ENCODE measurements at places on chromosomes 1 and 21.

DNA sequence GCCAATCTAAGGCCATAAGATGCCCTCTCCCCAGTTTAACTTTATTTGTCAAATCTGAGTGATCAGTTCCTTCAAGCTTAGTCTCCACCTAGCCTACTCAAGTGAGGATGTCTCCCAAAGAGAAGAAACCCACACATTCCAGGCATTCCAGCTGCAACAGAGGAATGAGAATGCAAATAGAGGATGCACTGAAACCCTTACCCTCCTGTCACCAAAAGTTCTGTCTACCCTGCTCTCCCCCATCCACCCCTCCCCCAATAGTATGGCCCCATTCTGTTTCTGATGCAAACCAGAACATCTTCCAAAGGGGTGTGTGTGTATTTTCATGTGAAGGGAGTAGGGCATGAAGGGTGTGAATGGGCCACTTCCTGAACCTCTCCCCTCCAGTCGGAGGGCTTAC lies 3.0 kb downstream of the DUSP23 start:
- no peak for DNase-seq

DNA sequence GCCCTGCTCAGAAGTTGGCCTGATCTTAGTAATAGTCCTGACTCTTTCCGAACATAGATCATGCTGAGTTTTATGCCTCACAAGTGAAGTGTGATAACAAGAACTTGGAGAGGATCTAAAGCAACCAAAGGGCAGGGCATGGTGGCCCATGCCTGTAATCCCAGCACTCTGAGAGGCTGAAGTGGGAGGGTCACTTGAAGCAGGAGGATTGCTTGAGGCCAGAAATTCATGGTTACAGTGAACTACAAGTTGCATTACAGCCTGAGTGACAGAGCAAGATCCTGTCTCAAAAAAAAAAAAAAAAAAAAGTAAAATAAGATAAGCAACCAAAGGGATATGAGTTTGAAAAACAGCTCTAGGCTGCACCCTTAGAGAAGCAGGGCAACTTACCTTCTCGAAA lies 18.5 kb upstream of the BCL9 start:
- no peak for DNase-seq

- no peak for DNase-seq
These were observed 54.4 kb upstream of the CDC42BPA start for GRCh38 chr1:227372726-227373130.

- no peak for DNase-seq
These were observed 207.7 kb downstream of the BARHL2 start for GRCh38 chr1:90509225-90510048.

DNA sequence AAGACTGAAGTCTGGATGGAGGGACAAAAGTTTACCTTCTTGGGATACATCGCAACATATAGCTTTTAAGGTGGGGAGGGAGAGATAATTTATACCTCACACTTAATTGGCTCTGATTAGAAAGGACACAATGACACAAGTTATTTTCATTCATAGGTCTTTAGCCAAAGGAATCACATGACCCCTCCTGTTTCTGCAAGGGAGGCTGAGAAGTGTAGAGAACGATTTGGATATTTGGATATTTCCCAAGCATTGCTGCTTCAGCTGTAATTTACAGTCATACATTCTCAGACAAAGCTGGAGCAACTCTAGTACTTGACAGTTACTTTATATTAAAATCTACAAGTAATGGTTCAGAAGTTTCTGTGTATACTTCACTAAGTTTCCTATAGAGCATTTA lies 24.2 kb downstream of the DAP3 start:
- DNase-seq = no peak

DNA sequence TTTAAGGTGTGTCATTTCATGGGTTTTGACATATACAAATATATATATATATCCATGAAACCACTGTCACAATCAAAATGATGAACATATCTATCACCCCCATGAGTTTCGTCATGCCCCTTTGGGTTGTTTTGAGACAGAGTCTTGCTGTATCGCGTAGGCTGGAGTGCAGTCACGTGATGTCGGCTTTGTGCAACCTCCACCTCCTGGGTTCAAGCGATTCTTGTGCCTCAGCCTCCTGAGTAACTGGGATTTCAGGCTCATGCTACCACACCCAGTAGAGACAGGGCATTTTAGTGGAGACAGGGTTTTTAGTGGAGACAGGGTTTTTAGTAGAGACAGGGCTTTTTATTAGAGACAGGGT lies 8.0 kb downstream of the HJV start:
- no peak for DNase-seq

DNA sequence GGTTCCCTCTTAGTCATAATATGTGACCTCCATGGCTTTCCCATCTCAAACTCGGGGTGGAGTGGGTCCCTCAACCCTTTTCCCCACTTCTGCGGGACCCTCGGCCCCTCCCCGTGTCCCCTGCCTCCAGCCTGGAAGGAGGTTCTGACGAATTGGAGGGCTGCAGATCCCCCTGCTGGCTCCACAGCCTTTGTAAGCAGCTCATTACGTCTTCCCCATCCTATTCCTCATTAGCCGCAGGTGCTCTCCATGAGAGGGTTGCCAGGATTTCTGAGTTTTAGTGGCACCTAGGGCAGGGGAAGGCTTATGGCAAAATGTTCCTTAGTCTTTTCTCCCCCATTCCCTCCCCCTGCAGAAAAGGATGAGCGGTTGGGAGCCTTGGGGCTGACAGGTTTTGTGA lies 8.3 kb downstream of the ACTL8 start:
- DNase-seq = no peak

DNA sequence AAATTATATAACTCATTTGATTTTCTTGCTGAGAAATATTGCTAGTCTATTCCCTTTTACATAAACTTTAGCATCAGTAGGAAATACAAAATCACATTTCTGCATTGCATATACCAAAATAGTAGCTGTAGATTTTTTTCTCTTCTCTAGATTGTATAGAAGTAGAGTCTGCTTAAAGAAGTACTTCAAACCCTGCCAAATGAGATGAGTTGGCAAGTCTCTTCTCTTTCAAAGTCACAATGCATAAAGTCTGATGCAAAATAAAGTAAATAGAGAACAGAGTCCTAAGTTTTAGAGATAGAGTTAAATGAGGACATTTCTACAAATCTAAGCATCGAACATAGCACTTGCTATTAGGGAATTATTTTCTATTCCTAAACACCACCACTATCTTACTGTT lies 6.4 kb downstream of the PLPPR4 start:
- no peak for DNase-seq

DNA sequence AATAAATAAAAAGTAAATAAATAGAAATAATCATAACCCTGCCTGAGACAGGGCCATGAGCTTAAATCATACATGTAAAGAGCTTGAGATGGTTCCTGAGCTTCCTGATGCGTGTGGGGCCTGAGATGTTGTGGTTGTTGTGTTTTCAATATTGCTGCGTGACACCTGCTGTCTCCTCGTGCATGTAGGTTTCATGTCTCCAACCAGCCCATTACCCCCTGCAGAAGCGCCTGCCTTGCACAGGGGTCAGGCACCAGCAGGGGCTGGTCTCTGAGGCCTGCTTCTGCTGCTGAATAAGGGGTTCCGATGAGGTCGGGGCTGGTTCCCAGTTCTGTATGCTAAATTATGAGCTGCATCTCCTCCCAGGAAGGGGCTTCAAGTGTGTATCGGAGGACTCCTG lies 15.9 kb downstream of the UMODL1 start:
- DNase-seq = no peak

DNA sequence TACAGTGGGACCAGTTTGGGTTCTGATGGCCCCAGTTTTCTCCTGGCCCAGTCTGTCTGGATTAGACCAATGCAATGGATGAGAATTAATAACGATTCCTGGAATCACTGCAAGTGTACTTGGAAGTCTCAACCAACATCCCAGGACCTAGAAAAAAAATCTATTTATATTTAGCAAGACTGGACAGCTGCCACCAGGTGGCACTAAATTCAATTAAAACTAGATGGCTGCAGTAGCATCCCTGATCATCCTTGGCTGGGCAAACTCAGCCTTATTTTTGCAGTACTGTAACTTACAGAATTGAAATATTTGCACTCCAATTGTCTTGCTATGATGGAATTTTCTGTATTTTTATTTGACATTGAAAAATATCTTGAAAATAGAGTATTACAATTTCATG lies 165.7 kb downstream of the NCAM2 start:
- DNase-seq = no peak

- DNase-seq = no peak
These were observed 15.9 kb downstream of the SLC27A3 start for GRCh38 chr1:153790966-153791647.

GRCh38 chr21:43189936-43190335 lies 21.1 kb downstream of the CRYAA start:
- DNase-seq = no peak

- DNase-seq = no peak
These were observed 109.1 kb upstream of the OLIG2 start for GRCh38 chr21:32916522-32917099.

DNA sequence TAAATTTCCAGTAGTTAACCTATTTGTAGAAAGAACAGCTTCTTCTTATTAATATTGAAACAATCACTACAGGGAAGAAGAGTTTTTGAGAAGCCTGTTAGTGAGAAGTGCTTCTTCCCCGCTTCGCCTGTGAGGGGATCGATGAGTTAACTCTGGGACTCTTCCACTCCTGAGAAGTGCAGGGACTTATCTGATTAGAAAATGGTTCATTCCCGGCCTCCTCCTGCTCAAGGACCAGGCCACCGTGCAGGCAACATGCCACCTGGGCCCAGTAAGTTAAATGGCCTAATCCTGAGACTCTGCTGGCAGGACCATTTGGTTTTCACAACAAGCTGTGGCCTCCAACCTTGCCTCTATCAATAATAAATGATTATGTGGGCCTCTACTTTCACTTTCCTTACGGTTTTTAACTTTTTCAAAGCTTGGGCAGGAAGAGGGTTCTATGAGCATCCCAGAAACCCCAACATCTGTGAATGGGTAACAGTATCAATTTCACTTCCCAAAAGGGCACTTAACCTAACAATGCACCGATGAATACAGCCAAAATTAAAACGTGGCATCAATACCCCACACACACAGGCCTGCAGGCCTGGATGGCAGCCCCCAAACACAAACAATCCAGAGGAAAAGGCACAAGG lies 33.1 kb downstream of the SIPA1L2 start:
- no peak for DNase-seq

- DNase-seq = no peak
These were observed 32.4 kb upstream of the PIGC start for GRCh38 chr1:172476218-172476811.

DNA sequence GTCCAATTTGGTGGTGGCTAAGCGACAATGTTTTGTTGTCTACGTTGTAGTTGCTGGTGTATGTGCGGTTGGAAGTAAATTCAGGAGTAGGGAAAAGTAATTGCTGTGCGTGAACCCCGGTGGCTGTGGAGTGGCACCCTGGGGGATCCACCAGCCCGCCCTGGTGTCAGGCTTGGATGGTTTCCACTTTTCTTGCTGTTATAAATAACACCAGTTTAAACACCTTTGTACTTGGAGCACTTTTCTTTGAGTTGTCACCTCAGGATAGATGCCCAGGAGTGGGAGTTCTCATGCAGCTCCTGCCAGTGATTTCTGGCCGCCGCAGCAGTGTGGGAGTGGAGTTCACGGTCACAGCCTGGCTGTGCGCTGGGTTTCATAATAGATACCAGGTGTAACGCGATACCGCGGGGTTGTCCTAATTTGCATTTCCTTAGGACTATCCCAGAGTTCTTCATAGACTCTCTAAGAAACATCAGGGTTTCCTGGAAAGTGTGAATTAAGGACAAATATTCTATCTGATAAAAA lies 12.8 kb upstream of the TMEM200B start:
- DNase-seq = no peak

- peak; percentile 75 for DNase-seq
These were observed 12.0 kb downstream of the PPFIA4 start for GRCh38 chr1:203038217-203038741.

- no peak for DNase-seq
These were observed 91.4 kb upstream of the ARHGEF16 start for GRCh38 chr1:3363023-3363422.

- no peak for DNase-seq
These were observed 16.5 kb downstream of the TRIT1 start for GRCh38 chr1:39866767-39867166.

DNA sequence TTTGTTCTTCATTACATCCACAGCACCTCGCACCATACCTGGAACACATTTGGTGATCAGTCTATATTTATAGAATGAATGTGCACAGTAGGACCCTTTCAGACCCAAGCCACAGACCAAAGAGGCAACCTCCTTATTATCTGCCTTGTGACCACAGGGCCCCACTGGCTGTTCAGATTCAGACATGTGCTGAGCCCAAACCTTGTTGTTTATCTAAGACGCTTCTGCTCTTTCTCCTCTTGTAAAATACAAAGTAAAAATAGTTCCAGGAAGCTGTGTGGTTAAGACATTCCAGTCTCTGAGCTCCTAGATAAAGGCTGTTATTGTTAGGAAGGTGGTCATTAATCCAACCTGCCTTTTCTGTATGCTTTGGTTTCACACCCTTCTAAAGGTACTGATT lies 3.6 kb upstream of the SCMH1 start:
- DNase-seq = no peak

GRCh38 chr1:153968972-153969371 lies 1.3 kb downstream of the CREB3L4 start:
- DNase-seq = no peak

GRCh38 chr21:45472445-45473365 lies 67.7 kb downstream of the COL18A1 start:
- DNase-seq = peak; percentile 20

GRCh38 chr1:11643782-11644181 lies 10.4 kb downstream of the FBXO2 start:
- DNase-seq = no peak

- no peak for DNase-seq
These were observed 34.8 kb upstream of the HOOK1 start for GRCh38 chr1:59779949-59780348.

GRCh38 chr21:40505681-40506080 lies 341.3 kb downstream of the DSCAM start:
- no peak for DNase-seq

GRCh38 chr1:19229229-19229628 lies 19.2 kb upstream of the UBR4 start:
- DNase-seq = no peak

DNA sequence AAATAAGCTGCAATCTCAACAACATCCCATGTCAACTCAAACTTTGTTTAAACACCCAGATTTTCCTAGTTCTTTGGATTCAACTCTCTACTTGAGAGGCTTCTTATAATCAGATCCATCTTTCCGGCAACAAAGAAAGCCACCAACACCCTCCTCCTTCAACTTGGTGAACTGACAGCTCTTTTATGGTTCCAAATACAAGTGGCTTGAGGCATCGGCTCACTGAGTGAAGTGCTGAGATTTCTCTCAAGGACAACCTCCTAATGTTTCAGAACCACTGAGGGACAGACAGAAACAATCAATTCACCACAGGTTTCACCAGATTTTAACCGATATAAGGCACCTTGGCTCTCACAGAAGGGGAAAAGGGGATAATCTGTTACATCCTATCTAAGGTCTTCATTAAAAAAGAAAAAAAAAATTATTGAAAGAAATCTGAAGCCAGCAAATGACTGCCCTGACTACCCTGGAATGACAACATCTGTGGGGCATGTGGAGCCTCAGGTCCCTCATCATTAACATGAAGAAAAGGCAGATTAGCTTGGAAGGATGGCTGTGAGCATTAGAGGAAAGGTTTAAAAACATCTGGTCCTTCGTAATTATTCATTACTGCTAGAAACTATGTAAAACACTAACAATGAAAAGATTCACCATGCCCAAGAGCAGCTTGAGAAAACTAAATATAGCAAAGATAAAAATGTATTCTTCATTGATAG lies 50.9 kb downstream of the PTPN14 start:
- DNase-seq = no peak

- no peak for DNase-seq
These were observed 184.0 kb downstream of the CDC7 start for GRCh38 chr1:91684481-91685196.
